ENCODE measurements at places on chromosomes 7 and 10.

DNA sequence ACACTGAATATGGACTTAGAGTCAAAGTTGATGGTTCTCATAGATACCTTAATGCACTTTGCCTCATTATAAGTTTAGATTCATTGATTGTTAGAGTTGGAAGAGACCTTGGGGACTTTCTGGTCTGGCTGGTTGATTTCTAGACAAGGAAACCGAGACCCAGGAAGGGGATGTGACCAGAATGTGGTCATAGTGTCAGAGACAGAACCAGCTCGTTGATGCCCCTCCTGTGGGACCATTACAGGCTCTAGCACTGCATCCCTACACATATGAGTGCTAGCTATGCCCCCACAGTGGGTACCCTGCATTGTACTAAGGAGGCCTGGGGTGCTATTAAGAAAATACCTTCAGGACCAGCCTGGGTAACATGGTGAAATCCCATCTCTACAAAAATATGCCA is 306.6 kb downstream of the CAMK1D start:
- DNase-seq, result no peak

GRCh38 chr10:25492680-25493079 is 317.9 kb downstream of the GPR158 start:
- DNase-seq, result no peak

DNA sequence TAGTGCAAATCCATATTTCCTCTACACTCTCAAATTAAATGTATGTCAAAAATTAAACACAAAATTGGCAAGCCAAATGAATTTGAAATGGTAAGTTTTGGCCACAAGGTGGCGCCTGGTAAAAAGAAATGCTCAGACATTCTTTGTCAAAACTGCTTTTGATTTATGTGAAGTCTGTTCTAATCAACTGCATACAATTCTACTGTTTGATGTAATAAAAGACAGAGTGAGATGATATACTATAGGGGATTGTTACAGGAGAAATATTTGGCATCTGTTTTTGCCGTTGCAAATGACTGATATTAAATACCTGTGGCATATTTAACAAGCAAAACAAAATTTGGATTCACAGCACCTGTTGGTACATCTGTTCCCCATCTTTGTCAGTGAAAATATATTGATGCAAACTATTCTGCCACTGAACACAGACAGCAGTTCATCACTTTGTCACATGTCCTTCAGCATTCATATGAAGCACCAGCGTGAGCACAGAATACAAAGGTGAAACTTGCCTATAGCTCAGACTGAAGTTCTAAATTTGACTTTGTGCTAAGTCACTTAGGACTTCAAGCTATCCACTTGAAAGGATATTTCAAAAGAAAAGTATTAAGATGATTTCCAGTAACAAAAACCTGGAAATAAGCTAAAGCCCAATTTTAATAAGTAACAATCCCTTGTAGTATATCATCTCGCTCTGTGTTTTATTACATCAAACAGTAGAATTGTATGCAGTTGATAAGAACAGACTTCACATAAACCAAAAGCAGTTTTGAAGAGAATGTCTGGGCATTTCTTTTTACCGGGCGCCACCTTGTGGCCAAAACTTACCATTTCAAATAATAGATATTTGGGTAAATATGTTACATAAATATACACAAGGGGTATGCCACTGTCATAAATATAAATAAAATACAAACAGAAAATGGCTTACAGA is 10.2 kb upstream of the CH25H start:
- peak; percentile 38 for DNase-seq

GRCh38 chr7:17340655-17341054 is 42.2 kb downstream of the AHR start:
- peak; percentile 20 for DNase-seq

DNA sequence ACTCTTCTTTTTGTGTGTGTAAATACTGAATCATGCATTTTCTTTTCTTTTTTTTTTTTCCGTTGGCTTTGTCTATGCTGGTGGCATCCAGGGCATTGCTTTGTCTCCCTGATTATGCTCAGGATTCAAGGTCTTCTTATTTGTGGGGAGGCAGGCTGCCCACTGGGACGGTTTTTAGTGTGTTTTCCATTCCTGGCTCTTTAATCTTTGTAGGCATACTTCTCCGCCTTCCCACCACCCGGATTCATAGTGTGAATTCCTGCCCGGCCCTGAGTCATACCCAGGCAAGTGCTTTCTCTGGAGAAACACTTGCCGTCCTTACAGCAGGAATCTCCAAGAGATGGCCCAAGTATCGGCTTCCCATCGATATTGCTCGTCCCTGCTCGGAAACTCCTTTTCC is 5.2 kb downstream of the ZNF655 start:
- no peak for DNase-seq

DNA sequence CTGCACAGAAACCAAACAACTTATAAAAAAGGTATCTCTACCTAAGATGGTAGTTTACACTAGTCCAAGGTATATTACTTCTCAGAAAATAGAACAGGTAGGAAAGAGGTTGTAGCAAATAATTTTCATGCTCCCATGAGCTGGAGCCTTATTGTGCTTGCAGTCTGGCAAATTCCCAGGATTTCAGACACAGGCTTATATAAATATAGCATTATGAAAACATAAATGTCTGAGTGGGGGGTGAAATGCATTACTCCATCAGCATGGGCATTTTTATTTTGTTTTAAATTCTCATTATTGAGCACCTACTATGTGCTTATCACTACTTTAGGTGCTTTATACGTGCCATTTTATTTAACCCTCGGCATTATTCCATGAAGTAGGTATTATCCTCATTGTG is 83.0 kb upstream of the PHYHIPL start:
- DNase-seq, result no peak

DNA sequence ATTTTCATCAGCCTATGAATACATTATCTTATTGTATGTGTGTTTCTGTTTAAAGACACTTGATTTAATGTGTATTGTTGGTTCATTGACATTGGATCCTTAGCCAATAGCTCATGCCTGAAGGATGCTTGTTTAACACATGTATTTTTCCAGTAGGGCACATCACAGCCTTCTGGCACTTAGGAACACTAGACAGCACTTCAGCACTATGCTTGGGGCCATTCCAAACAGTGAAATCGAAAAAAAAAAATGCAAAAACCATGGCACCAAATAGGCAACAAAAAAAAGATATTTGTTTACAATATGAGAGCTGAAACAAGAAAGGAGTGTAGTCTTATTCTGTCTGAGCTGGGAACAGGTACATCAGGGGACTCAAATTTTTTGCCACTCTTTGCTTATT is 262.8 kb downstream of the SLC25A13 start:
- no peak for DNase-seq

- DNase-seq, result no peak
These were observed 10.7 kb downstream of the CTBP2 start for GRCh38 chr10:125149680-125150047.

DNA sequence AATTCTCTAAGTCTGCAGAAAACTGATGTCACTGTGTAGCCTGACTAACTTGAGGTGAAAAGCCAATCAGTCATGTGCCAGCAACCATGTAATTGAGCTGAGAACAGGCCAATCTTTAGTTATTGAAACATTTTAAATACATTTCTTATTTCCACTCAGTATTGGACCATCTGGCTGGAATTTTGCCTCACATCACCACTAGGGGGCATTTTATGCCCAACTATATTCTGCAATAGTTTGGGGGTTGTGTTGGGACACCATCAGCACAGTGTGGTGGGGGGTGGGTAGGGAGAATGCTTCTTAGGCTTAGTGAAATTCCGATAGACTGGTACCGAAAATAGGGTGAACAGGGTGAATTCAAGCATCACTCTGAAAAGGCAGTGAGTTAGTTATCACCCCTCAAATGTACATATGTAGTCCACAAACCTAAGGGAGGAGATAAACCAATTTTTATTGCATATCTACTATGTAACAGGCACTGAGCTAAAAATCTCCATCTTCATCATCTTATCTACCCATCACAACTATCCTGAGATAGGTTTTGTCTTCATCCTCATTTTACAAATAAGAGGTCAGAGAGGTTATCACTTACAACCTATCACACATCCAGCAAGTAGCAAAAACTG is 17.8 kb downstream of the NPSR1 start:
- DNase-seq, result peak; percentile 63

- peak; percentile 82 for DNase-seq
These were observed 94.6 kb upstream of the MACROH2A2 start for GRCh38 chr10:69957886-69958555.

DNA sequence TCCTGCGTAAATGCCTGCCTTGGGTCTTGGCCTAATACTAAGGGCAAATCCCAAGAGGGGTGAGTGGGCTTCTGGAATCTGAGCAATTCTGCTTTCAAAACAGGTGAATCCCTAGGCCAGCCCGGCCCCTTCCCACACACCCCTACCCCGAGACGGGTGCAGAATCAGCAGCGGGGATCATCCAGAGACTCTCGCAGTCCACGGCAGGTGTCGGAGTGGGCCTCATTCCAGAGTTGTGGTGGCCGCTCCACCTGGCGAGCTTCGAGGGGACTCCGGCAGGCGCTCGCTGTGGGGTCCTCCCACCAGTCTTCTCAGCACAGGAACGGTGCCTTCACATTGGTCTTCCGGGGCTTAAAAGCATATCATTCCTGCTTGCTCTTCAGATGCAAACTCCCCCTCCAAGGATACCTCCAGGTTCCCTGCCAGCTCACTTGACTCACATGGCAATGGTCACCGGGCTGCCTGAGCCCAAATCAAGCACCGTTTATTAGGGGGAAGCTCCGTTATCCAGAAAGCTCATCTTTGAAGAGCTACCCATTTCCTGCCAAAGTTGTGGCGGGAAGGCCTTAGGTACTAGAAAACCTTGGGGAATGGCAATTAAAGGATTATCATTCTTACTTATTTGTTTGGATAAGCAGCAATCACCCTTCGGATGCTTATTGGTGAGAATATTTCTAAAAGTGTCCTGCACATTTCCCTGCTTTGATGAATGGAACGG is 67.6 kb downstream of the PRKAG2 start:
- DNase-seq, result no peak

DNA sequence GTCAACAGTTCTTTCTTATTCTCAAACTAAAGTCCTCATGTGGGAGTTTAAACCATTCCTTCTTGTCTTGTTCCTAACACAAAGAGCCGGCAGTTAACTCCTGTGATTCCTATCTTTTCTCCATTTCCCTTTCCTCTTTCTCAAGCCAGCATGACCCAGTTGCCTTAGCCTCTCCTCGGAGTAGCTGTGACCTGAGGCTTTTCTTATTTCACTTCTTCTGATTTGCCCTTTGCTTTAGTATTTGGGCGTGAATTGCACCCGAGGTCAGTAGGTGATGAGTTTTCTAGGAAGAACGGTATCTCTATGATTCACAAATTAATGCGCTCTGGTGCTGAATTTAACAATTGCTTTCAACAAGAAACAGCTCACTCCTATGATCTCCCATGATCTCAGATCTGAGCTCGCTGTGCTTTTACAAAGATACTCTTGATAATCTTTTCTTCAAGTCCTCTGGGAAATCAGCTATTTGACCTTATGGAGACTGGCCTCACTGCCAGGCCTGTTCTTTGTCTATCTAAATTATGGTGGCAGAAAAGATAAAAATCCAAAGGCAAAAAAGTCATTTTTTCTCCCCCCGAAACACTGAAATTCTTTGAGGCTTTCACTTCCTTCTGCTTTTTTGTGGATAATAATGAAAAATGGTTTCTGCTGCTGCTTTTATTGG is 184.6 kb downstream of the JCAD start:
- DNase-seq, result no peak

Measured in H7 (cell line).